ENCODE measurements at places on chromosomes 13 and 19.
A peak's percentile ranks its signal among the peaks of the same experiment; 100 is the strongest.

- no peak for DNase-seq
Observed at GRCh38 chr13:40818926-40819325, 29.5 kb downstream of the SLC25A15 start.

DNA sequence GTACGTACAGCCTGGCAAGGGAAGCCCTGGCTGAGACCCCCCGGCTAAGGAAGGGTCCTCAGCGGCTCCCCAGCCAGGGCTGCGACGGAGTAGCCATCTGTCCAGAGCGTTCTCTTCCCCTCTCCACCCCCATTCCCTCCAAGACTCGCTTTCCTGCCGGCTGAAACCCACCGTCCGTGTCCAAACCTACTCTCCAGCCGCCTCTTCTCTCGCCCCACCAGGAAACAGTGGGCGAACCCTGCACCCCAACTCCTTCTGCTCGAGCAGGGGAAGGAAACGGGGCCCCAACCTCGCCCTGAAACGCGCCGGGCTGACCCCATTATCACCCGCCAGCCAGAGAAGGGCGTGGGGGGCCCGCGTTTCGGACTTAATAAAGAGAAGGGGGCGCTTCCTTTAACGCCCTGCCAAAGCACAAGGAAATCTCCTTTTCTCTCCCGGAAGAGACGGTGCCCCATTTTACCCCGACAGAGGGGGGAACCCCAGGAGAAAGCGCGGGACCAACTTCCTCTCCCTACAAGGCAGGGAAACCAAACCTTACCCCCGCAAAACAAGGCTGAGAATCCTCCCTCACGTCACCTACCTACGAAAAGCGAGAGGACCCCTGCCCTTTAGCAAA, 2.5 kb downstream of the ZC3H4 start:
- DNase-seq, result no peak

DNA sequence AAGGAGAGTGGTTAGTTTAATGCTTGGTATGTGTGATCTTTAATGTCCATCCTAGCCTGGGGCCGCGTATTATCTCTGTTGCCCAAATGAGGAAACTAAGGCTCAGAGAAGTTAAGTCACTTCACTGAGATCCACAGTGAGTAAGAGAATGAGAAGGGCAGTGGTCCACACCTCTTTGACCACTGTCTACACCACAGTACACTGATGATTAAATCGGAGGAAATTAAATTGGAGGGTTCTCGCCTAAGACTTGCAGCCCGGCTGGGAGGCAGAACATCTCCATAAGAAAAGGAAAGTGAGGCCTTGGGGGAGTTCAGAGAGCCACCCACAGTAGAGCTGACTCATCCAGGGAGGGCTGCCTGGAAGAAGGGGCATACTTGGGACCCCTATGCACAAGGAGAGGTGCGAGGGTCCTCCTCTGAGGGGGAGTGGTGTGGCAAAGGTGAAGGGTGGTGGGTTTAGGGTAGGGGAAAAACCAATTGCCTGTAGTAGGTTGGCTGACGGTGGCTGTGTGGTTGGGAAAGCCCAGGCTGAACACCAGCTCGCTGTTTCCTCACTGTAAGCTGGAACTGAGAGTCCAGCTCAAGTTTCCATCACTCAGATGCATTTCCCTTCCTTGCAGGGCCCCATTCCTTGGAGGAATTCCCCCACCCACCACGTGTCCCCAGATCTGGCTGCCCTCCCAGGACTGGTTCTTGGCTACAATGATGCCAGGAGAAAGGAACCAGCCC, 15.0 kb upstream of the DHRS12 start:
- DNase-seq, result no peak

DNA sequence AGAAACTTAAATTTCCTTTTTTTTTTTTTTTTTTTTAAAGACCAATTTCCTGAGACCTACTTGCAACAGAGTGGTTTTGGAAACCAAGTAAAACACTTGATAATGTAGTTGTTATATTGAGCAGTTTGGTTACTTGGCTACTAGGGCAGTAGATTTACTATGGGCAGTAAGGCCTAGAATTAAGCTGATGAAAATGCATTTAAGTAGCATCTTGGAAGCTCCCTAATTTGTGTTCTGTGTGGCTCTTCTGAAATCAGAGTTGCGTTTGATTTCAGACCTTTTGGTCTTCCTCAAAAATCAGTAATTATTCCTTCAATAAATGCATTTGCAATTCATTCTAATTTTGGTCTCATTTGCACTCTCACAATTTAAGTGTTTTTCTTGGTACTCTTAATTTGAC, 810 bp downstream of the GPR180 start:
- DNase-seq, result no peak

- DNase-seq, result no peak
Observed at GRCh38 chr19:53532362-53532761, 5.6 kb upstream of the ZNF331 start.

GRCh38 chr13:113747291-113747833, 11.7 kb upstream of the TMEM255B start:
- no peak for DNase-seq

DNA sequence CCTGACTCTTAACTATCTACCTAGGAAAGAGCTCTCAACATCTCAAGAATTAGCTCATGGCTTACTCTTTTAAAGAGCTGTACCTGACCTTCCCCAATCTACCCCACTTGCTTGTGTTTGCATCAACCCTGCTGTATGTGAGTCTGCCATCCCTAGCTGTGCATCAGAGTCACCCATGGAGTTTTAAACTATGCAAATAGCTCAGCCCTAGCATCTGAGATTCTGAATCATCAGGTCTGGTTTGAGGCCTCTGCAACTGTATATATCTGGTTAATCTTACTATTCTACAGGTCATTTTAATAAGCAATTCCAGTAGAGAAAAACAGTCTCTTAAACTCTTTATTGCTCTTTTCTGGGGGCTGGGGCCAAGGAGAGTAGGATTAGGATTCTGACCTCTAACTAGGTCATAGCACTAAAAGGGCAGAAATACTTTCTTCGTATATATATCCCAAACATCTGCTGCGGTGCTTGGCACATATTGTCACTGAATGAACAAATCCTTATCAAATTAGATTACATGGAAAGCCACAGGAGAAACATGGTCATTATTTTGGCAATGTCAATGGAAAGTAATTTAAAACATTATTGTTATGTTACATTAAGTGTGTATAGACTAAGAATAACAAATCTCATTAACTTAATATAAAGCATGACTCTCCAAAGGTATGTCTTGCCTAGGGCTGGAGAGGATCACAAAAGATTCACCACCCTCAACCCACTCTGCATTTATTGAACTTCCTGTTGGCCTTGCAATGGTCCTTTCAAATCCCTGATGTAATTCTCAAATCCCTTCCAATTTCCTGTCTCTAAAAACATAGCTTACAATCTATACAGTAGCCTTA, 232.2 kb downstream of the DACH1 start:
- no peak for DNase-seq

DNA sequence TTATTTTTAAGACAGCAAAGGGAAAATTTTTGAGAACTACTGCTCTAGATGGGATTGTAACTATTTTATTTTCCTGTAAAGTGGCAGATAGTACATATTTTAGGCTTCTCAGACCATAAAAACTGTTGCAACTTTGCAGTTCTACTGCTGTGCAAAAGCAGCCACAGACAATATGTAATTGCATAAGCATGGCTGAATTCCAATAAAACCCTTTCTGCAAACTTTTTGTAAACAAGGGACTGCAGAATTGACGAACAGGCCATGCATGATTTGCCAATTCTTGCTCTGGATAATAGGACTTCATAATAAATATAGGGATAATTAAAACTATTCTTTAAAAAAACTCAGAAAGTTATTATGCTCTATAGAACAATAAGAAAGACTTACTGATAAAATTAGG, 149.1 kb downstream of the SLITRK5 start:
- DNase-seq, result peak; percentile 47

Data from right lung (tissue), 10 donors.